ENCODE measurements at places on chromosomes 3 and 15.

DNA sequence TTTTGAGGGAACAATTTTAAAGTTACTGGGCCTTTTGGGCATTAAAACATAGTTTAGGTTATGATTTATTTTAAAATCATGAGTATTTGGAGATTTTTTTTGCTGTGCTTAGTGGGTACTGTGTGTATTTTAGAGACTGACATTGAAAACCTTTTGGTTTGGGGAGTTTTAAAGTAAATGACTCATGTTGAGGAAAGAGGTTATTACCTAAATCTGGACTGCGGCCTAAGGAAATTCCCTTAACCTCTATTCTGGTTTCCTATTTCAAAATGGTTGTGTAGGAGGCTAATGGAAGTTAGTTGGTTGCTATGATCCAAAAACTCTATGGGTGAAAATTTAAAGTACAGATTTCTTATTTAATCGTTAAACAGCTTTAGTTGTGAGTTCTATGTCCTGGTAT is 57.3 kb upstream of the DPH6 start:
- no peak for DNase-seq

DNA sequence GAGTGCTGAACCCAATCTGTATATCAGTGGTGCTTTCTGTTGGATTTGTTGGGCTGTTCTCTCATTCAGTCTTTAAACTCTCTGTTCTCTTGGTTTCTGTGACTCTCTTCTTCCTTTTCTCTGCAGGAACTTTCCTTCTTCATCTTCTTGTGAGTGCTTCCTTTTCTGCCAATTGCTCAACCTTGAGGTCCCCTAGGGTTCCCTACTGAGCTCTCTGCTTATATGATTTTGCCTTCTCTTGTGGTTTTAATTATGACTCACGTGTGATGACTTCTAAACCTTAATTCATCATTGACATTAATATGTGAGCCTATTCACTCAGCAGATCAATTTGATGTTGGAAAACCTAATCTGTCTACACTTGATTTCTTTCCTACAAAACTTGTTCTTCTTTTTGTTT is 39.4 kb downstream of the MOBP start:
- DNase-seq, result peak; percentile 33

DNA sequence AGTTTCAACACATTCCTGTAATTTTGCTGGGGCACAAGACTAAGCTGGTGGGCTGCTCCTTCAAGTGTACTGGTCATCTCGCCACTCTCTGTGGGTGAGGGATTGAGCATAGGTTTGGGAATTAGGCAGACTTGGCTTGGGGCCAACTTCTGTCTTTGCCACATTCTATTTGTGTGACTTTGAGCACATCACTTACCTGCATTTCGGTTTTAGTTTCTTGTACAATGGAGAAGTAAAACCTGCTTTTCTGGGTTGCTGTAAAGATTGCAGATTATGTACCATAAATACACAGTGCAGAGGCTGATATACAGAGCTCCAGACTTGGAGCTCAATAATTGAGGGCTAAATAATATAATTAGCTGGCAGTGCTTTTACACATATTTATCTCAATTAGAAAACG is 162.1 kb downstream of the C3orf38 start:
- no peak for DNase-seq

DNA sequence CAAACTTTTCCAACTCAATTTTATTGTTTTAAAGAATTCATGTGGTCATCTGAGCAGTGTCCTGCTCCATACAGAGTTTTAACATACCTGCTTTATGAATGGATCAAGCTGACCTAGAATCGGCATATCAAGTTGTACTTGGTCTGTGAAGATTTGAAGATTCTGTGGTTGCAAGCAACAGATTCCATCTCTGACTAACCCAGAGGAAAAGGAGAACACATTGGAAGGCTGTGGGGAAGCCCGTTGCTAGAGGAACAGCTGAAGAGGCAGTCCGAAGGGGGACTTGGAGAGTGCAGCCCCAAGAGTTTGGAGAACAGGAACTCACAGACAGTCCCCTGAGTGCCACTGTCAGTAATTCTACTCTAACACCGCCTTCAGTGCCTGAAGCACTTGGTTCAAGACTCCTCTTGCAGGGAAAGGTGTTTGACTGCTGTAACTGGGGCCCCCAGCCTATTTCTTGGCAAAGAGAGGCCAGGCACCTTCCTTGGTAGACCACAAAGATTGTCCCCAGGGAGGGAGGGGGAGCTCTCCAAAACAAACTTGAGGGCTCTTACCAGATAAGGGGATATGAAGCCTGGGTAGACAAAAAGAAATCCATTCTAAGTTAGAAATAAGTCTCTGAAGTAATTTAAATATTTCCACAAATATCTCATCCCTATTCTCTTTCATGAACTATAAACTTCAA is 88.8 kb downstream of the LARS2 start:
- DNase-seq, result no peak

GRCh38 chr3:63791974-63792373 is 27.1 kb upstream of the C3orf49 start:
- DNase-seq, result no peak

- DNase-seq, result peak; percentile 56
Measured at GRCh38 chr15:67413770-67414390, 107.1 kb upstream of the C15orf61 start.

GRCh38 chr15:41861736-41862356 is 23.2 kb downstream of the PLA2G4B start:
- no peak for DNase-seq

- no peak for DNase-seq
Measured at GRCh38 chr3:76310667-76311066, 525.3 kb upstream of the ZNF717 start.

- DNase-seq, result no peak
Measured at GRCh38 chr3:480070-480469, 283.5 kb downstream of the CHL1 start.

- no peak for DNase-seq
Measured at GRCh38 chr3:169846458-169847193, 23.1 kb downstream of the LRRC31 start.

GRCh38 chr15:53978253-53978906 is at the start of gene UNC13C:
Gene UNC13C (plus strand): TSS chr15:53978441. CDS start chr15:54012904, 34,463 bp downstream.
- DNase-seq, result peak; percentile 48

DNA sequence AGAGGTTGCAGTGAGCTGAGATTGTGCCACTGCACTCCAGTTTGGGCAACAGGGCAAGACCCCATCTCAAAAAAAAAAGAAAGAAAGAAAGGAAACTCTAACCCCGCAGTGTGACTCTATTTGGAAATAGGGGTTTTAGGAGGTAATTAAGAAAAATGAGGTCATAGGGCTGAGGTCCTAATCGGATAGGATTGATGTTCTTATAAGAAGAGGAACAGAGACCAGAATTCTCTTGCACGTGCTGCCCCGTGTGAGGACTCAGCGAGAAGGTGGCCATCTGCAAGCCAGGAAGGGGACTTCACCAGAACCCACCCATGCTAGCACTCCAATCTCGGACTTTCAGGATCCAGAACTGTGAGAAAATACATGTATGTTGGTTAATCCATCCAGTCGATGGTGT is 25.8 kb downstream of the KLHL6 start:
- no peak for DNase-seq

GRCh38 chr3:147921051-147921450 is 511.9 kb downstream of the ZIC1 start:
- DNase-seq, result no peak

GRCh38 chr3:157610876-157611535 is 107.8 kb upstream of the VEPH1 start:
- peak; percentile 72 for DNase-seq

DNA sequence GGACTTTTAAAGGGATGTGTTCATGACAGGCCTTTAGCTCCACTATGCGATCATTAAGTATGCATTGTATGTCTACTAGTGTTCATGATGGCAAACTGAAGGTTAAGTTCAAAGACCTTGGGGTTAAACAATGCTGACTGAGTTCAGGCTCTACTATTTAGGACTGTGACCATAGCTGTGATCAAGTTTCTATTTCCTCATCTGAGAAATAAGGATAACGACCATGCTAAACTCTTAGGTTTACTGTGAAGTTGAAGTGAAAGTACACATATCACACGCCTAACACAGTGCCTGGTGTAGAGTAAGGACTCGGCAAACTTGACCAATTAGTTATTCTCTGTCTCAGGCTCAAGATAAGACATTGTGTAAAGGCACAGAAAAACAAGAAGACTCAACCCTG is 243.2 kb downstream of the MBNL1 start:
- DNase-seq, result no peak

DNA sequence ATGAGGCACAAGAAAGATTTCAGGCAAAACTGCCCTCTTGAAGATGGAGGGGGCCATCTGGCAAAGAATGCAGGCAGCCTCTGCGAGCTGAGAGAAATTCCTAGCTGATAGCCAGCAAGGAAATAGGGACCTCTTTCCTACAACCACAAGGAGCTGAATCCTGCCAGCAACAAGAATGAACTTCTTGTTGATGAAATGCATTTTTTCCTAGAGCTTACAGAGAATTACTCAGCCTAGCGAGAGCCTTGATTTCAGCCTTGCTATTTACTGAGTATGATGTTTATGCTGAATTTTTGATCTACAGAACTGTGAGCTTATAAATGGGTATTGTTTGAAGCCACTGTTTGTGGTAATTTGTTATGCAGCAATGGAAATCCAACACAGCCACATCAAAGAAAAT is 148.5 kb upstream of the NAALADL2 start:
- no peak for DNase-seq

DNA sequence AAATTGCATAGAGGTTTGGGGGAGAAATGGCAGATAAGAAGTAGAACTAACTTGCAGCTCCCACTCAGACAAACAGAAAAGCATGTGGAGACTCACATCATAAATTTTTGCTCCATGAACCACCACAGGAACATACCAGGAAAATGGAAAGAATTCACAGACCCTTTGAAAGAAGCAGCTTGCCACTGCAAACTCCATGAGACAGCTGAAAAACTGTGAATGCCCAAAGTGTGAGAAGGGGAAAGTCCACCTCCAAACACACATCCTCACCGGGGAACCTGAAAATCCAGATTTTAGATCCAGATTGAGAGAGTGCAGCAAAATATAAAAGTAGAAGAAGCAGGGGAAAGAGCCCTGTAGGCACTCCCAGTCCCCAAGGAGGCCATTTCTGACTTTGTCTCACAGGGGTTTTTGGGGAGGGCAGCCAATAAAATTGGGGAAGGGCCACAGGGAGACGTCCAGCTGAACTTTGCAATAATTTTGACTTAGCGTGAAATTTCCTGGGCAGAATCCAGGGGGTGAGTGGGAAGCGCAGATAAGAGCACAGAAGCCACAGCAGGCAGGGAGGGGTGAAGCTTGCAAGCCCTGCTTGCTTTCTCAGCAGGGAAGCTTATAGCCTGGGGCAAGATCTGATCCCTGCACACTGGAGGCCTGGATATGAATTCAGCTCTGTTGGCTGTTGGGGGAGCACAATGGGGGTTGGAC is 183.4 kb upstream of the UBE2E2 start:
- DNase-seq, result no peak

- no peak for DNase-seq
Measured at GRCh38 chr3:194181612-194182529, 45.9 kb downstream of the HES1 start.

GRCh38 chr3:47159820-47160219 is 4.1 kb downstream of the SETD2 start:
- DNase-seq, result no peak

GRCh38 chr3:123423031-123423430 is 25.9 kb downstream of the ADCY5 start:
- no peak for DNase-seq

DNA sequence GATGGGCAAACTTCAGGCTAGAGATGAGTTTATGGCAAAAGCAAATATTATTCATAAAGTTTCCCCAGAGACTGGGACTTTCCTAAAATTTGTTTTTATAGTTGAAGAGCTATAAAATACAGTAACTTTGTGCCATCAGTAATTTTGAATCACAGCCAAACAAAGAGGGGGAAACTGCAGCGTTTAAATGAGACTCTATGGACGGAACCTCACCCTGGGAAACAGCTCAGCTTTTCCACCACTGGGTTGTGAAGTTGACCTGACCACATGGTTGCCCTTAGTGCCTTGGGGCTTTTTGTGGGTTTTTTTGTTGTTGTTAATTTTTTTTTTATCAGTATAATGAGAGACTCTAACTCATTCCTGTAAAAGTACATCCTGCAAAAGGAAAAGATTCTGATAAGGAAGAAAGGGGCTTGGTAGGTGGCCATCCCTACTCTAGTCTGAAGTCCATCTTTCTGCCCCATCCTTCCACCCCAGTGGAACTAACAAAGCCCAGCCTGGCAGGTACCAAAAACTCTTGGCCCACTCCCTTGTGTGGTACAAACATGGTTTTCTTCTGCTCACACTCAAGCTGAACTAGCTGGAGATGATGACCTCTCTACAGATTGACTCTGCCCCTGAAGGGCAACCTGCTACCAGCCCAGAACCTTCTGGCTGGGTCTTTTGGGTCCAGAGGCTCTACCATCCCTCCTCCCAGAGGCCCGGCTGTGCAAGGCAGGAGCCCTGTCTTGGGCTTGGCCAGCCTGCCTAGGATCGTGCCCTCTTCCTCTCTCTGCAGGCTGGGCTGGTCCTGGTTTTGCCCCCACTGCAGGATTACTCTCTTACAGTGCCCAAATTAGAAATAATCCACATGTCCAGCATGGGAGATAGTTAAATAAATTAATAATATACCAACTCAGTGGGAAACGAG is 41.2 kb downstream of the RLBP1 start:
- DNase-seq, result no peak

- DNase-seq, result peak; percentile 96
Measured at GRCh38 chr3:112676659-112677234, 35.8 kb upstream of the CCDC80 start.

DNA sequence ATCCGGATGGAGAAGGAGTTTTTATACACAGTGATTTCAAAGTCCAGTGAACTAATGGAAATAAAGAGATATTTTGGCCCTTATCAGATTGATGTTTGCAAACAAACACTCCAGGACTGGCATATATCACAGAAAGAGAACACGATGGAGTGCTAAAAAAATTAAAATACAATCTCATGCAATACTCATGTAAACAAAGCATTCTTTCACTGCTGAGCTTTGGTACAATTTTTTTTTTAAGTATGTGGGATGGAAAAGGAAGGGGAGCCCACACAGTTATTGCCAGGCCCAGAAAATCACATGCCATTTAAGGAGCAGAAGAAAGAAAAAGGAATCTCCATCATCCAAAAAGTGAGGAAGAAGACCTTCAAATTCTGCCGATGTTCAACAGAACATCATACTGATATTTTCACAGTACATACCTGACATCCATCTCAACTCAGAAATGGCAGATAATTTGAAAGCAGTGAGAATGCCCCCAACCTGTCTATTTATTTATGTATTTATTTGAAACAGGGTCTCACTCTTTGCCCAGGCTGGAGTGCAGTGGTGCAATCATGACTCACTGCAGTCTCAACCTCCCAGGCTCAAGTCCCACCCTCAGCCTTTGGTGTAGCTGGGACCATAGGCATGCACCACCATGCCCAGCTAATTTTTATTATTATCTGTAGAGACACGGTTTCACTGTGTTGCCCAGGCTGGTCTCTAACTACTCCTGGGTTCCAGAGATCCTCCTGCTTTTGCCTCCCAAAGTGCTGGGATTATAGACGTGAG is 107.5 kb upstream of the SLC2A2 start:
- no peak for DNase-seq

DNA sequence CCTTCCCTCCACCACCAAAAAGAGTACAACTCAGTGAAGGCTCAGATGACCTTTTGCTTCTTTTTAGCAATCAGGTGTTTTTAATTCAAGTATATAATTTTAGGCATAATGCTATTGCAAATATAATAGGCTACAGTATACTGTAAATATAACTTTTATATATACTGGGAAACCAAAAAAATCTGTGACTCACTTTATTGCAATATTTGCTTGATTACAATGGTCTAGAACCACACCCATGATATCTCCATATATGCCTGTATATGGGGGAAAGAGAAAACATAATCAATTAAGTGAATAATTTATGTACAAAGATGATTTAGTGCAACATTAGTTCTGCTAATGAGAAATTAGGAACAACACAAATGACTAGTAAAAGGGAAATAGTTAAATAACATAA is 134.3 kb downstream of the TLE3 start:
- DNase-seq, result no peak

All from common myeloid progenitor, CD34-positive (primary cell).